Vagina (tissue), 2 donors: ENCODE measurements at places on chromosomes 5 and 9. TPM values are rescaled to one million over a fixed set of nuclear protein-coding genes. Genes with fewer than 3 reads are reported as not detected.

DNA sequence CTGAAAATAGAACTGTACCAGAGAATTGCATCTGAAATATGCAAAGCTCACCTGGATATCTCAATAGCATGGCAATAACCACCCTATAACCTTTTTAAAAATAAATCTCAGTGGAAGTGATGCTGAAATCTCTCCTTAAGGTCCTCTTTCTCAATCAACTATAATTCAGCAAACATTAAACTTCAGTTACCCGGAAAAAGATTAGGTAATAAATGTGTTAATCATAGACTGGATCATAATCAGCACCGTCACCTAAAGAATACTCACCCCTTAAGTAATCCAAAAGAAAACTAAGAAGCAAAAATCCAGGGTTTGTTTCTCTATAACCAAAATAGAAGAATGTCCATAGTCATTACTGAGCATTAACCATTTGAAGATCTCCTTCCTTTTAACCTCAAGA is 44.3 kb upstream of the DENND4C start:
- DNase-seq: no peak

- DNase-seq: no peak
Observed at GRCh38 chr5:204001-204400, 12.7 kb downstream of the LRRC14B start.

DNA sequence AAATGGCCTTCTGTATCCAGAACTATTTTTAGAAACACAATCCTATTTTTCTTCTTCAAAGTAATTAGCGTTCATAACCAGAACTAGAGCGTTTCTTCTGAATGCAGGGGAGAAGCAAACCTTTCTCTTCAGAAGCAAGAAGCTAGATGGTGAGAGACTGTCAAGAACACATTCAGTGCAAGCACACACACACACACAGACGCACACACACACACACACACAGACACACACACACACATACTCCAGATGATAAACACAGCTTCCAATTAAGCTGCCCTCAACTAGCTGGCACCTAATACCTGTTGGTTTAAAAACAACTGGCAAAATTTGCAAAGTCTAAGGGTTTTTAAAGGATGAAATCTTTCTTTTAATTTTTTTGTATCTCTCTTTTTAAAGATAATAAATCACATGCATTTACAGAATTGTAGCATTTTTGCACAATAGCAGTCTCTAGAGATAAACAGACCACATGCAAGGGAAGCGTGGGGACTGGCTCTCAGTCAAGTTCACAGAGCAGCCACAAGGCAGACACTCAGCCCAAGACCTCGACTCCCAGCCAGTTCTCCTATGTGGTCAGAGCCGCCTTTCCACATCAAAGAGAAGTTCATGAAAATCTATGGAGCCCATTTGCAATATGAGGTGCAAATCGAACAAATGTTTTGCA is 138.5 kb downstream of the TTLL11 start:
- no peak for DNase-seq

- no peak for DNase-seq
Observed at GRCh38 chr9:130927338-130927737, 11.7 kb downstream of the FIBCD1 start.

DNA sequence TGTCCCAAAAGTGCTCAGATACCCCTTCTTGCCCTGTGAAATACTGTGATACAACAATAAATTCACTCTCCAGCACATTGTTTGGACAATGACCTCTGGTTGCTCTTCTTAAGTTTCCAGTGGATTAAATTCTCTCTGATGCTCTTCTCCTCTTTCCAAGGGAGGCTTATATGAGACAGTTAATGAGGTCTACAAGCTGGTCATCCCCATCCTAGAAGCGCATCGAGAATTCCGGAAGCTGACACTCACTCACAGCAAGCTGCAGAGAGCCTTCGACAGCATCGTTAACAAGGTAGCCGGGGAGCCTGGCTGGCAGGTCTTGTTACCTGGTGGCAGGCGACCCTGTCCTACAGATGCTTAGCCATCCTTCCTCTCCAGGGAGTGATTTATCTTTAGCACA is 226.5 kb downstream of the DOCK8 start:
- DNase-seq: no peak

- no peak for DNase-seq
Observed at GRCh38 chr9:82808478-82808877, 254.5 kb downstream of the RASEF start.

GRCh38 chr9:106892632-106893031 is 29.7 kb downstream of the ZNF462 start:
- DNase-seq: no peak

- DNase-seq: no peak
Observed at GRCh38 chr9:92761686-92762085, 2.9 kb downstream of the BICD2 start.

DNA sequence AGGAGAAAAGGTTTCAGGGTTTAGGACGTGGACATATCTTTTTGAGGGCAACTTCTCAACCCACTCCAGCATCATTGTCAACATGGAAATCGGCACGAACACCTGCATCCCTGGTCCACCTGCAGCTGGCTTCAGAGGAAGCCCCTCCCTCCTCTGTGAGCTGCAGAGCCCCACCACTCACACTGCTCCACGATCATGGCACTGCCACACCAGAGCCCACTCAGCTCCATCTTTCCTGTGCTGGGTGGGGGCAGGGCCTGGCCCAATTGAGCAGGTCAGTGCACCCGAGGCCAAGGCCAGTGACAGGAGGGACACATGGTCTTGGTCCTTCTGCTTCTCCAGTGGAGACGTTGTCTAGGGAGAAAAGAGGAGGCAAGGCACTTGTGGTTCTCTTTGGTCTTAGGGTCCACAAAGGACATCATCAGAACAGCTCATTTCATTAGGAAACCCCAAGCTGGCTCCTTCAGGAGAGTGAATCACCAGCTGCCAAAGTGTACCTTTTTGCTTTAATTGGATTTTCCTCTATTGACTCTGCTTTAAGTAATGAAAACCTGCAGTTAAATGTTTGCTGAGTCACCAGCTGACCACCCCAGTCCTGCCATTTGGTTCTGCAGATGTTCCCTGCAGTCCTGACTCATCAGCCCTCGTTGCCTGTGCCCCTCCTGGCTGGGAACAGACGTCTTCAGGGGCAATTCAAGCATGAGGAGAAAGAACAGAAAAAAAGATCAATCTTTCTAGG is 56.2 kb downstream of the UBE2QL1 start:
- DNase-seq: peak; percentile 70

DNA sequence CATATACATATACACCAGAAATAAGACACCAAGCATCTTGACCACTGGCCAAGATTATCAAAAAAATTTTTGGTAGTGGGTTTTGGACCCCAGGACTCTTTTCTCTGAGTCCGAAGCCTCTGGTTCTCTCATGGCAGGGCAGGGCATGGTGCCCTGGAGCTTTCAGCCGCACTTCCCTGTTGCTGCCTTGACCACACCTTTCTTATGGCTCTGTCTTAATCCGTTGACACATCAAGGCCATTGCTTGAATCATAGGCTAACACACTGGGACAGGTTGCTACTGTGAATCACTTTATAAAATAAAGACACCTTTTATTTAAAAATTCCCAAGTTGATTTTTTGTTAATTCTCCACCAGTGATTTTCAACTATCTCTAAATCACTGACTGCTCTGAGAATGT is 45.4 kb upstream of the CAST start:
- DNase-seq: no peak

GRCh38 chr5:121285801-121286521 is 565.7 kb upstream of the FTMT start:
- DNase-seq: no peak

DNA sequence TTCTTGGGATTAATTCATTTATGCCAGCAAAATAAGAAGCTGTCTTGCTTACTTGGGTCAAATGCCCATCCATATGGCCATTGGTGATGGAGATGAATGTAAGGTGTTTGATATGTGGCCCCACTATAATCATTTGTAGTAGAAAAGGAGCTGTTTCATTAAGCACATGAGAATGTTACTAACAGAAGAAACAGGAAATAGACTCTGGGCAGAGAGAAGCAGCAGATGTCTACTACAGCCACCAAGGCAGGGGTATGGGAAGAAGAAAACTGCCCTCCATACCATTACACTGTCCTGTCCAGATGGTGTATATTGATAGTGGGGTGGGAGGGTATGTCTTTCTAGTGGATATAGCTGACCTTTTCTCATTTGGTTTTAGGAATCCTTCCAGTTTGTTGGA is 386.6 kb upstream of the CLINT1 start:
- DNase-seq: no peak

DNA sequence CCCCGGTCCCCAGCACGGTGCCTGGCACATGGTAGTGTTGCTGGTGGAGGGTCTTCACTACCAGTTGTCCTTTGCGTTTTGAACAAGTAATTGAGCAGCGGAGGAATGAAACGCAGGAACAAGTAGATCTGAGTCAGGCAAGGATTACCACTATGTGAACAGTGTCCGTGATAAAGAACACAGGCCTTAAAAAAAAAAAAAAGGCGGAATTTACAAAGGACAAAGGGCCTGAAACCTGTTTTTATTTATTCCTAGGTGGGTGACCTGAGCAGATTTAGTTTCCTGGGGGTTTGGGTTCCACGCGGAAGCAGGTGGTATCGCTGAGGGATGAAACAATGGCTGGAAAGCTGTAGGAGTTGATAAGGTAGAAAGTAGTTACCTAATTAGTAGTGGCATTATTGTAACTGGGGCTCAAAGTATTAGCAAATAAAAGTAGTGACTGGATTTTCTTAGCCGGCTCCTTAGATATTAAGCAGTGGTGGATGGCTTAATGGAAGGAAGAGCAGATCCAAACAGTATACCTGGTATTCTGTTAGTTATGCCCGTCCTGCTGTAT is 1.1 kb downstream of the RUSC2 start:
- DNase-seq: no peak

DNA sequence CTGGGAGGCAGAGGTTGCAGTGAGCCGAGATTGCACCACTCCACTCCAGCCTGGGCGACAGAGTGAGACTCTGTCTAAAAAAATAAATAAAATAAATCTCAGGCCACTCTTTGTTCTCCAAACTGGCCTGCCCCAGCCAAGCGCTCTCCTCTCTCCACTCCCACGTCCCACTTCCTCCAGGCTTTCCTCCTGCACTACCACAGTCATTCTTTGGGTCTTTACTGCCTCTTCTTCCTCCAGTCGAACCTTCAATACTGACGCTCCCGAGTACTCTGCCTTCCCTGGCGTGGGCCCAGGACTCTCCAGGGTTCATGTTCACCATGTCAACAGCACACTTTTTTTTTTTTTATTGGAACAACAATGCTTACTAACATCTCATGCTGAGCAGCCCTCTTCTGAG is 23.9 kb downstream of the RNF130 start:
- DNase-seq: no peak

DNA sequence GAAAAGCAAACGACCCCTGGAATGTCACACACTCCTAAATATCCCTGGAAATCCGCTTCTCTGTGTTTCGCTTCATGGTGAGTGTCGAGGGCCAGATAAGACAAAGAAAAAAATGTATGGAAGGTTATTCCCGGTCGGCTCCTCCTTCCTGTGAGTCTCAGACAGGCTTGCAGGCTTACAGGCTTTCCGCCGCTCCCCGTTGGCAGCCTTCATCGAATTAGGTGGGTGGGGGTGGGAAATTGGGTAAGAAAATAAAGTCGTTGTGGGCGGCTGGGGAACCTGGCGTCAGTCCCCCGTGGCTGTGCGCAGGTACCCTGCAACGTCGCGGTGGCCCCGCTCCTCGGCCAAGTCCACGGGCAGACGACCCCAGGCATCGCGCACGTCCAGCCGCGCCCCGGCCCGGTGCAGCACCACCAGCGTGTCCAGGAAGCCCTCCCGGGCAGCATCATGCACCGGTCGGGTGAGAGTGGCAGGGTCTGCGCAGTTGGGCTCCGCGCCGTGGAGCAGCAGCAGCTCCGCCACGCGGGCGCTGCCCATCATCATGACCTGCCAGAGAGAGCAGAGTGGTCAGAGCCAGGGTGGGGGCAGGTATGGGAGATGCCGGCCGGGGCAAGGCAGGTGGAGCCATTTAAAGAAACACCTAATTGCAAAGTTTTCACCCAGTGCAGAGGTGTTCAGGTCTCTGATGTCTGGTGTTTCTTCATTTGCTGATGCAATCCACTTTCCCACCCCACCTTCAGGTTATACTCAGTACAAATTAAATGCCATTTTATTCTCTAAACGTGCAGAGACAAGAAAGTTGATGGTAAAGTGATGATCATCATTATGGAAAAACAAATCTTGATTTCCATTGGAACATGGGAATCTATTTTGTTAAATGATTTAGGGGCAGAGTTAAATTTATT is 3.2 kb downstream of the CDKN2B start:
- DNase-seq: no peak

DNA sequence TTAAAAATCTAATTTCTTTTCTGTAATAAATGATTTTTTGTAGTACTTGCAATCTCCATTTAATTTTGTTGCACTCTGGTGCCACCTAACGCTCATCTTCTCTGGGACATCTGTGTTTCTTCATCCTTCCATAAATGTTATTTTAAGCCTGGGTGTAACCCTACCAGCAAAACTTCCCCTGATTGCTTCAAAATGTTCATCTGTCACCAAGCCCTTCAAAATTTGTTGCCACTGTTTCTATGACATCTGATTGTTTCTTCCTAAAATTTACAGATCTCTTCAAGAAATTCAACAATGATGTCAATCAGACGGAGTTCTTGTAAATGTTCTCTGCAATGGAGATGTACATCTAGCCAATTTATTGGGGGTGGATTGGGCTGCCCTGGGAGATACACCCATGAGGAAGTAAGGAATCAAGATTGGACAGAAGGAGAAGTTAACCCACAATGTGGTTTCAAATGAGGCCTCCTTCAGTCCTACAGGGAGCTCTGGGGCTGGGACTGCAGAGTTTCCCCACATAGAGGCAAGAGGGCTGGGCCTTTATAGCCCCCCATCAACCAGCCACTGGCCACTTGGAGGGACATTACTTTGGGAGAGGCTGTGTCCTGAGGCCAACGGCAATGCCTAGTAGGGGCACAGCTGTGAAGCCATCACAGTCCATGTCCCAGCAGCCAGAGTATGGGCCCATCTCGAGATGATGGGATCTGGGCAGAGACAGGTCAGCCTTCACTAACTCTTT is 23.3 kb downstream of the MCTP1 start:
- no peak for DNase-seq

- DNase-seq: peak; percentile 87
Observed at GRCh38 chr9:98600631-98601030, 108.1 kb downstream of the GABBR2 start.

GRCh38 chr5:82562696-82563240 is 284.6 kb upstream of the RPS23 start:
- DNase-seq: no peak

Gene CCDC171
- total RNA-seq: 2.9 TPM

Gene PCDHA8
- total RNA-seq: 0.49 TPM

Gene PCA3
- total RNA-seq: not detected

Gene PKD2L2
- total RNA-seq: not detected

Gene LHX2
- total RNA-seq: not detected

Gene ACSL6
- total RNA-seq: 0.49 TPM

Gene ZCCHC7
- 15.2 TPM for total RNA-seq

Gene ZNF608
- 20.6 TPM for total RNA-seq

Gene C1QTNF3
- 7.1 TPM for total RNA-seq

Gene SPATA31C1
- total RNA-seq: not detected

Gene SH2D3C
- total RNA-seq: 19.6 TPM

Gene GPRIN1
- 0.49 TPM for total RNA-seq
